NCI-H226 (cell line): ENCODE measurements at places on chromosomes 6 and 20.

DNA sequence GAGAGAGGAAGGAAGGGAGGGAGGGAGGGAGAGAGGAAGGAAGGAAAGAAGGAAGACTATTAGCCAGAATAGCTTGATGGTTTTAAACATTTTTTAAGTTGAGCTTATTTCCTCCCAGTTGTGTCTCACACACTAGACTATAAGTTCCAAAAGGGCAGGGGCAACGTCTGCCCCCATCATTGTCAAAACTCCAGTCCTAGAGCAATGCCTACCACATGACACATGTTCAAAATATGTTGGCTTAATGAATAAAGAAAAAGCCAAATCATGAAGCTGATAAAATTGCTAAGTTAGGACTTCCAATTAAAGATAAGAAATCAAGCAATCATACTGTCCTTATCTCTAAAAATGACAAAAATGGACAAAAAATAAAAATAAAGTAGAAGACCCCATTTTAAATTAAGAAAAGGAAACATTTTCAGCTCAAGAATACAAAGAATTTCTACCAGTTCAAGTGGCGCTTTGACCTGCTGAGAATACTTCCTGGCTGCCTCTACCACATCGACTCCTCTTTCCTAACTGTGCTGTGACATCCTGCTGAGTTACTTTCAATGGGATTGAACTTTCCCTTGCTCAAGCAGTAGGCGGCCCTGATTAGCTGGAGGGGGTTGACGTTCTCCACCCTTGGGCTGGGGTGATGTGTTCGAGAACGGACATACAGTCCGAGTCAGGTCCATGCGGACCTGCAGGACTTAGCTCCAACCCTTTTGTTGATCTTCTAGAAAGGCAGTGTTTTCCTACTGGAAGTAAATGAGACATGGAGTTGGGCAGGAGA lies 283.9 kb upstream of the FOXQ1 start:
- no peak for DNase-seq

DNA sequence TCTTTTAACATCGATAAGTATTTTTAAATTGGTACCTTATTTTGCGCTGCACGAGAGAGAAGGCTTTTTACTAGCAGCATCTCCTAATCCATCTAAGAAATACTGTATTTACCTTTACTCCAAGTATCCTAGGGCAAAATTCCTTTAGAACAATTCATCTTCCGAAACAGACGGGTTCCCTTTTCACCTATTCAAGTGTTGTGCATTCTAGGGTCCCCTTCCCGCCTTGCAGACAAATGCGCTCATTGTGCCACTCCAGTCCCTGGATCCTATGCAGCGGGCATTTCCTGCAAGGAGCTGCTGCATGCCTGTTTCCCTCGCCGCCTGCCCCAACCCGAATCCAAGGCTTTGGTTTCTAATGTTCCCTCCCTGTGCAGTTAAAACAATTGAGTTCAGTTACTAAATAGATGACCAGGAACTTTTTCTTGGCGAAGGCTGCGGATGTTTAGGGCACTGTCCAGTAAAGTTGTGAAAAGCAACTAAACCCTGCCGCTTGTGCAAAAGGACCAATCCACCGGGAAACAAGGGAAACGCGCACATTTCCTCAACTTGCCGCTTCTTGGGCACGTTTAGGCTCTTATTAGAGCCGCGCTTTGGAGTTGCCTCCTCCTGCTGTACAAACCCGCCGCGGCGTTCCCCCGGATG lies 556 bp upstream of the SCAF8 start:
- DNase-seq = no peak

DNA sequence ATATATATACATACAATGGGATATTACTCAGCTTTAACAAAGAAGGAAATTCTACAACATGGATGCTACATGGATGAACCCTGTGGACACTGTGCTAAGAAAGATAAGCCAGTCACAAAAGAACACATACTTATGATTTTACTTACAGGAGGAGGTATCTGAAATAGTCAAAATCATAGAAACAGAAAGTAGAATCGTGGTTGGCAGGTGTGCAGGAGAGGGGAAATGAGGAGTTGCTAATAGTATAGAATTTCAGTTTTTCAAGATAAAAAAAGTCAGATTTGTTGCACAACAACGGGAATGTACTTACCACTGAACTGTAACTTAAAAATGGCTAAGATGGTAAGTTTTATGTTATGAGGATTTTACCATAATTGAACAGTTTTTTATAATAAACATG lies 706.3 kb downstream of the TFAP2A start:
- no peak for DNase-seq

GRCh38 chr6:115618256-115618655 lies 442.4 kb downstream of the FRK start:
- DNase-seq = no peak

DNA sequence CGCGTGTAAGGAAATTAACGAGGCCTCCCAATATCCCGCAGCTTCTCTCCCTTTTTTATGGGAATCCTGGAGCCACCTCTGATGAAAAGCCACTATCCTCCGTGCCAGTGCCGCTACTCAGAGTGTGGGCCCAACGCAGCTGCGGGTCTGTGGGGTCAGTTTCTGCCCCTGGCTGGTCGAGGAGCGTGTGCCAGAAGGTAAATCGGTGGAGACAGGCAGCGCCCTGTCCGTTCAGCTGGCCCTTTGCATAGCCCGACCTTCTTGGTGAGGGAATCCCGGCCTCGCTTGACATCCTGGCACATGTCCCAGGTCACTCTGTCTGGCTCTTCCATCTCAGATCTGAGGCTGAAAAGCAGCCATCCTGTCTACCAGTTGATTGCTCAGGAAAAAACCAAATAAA lies 4.6 kb downstream of the THBS2 start:
- no peak for DNase-seq

DNA sequence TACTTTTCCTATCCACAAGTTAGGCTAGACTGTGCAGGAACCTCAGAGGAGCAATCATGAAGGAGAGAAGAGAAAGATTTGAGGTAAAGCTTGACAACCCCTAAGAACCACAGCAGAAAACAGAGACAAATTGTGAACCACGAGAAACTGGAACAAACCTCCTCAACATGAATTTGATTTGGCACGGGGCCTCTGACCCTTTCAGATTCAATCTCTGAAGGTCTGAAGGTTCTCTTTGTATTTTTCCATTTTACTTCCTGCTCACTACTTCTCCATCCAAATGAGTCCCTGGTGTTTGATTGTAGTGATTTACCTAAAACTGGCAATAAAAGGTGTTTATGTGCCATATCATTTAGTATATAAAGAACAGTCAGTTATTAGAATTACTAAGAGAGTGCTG lies 126.1 kb upstream of the STXBP5 start:
- no peak for DNase-seq

GRCh38 chr20:48584391-48585060 lies 243.3 kb downstream of the PREX1 start:
- no peak for DNase-seq

GRCh38 chr6:113299531-113299930 lies 557.6 kb upstream of the MARCKS start:
- DNase-seq = no peak

DNA sequence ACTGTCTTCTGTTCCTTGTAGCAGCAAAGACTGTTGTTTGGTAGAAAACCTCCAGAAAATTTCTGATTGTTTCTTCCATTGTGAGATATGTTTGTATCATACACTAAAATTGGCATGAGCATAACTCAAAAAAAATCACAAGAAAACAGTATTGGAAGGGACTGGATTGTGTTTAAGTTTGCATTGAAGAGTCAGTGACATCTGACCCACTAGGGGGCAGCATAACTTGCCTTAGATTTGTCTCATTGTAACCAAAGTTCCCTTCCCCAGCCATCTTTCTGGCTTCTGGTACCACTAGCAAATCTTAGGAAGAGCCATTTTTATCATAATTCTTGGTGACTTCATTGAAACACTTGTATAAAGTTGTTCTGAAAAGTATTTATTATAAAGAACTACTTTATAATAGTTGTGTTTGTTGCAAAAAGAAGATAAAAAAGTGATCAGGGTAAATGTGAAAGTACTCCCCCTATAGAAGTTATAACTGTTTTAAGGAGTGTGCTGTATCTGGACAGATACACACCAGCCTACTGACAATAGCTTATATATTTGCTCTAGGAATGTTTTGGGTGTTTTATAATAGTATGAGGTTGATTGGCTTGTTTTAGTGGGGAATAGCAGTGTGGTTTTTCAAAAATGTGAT lies 7.7 kb downstream of the CSTF1 start:
- DNase-seq = peak; percentile 9

GRCh38 chr6:36574679-36575078 lies 19.5 kb upstream of the SRSF3 start:
- DNase-seq = no peak

GRCh38 chr6:40988634-40989033 lies 50.4 kb downstream of the UNC5CL start:
- no peak for DNase-seq

GRCh38 chr20:43961541-43962471 lies 47.2 kb downstream of the TOX2 start:
- DNase-seq = no peak

GRCh38 chr6:170025935-170026750 lies 264.7 kb downstream of the DLL1 start:
- DNase-seq = peak; percentile 6

GRCh38 chr6:66985816-66986215 lies 1278.8 kb upstream of the EYS start:
- no peak for DNase-seq

DNA sequence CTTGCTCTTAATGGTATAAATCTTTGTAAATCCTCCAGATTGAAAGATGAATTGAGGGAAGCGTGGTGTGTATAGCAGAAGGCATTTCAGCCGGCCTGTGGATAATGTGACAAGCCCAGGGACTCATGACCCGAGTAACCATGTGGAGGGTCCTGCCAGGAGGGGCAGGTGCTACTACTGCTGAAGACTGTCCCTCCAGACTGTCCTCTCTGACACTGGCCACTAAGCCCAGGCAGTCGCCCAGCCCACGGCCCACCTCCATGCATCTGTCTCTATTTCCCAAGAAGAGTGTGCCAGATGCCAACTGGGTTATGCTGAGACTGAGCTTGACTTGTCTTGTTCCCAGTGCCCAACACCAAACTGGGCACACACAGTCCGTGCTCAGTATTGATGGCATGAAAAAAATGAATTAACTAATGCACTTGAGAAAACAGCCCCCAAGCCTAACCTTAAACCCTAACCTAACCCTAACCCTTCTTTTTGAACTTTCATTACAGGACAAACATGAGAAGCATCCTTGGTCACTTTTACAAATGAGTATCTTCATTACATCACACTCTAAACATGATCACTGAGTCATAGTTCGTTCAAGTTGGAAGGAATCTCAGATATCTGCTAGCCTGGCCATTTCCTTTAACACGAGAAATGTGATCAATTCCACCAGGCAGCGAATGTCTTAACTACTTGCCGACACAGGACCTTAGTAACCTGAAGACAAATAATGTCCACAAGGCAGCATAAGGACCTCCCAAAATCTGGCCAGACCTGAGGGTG lies 182.2 kb upstream of the RREB1 start:
- no peak for DNase-seq

- DNase-seq = no peak
Observed at GRCh38 chr6:4550227-4550597, 226.0 kb upstream of the CDYL start.

DNA sequence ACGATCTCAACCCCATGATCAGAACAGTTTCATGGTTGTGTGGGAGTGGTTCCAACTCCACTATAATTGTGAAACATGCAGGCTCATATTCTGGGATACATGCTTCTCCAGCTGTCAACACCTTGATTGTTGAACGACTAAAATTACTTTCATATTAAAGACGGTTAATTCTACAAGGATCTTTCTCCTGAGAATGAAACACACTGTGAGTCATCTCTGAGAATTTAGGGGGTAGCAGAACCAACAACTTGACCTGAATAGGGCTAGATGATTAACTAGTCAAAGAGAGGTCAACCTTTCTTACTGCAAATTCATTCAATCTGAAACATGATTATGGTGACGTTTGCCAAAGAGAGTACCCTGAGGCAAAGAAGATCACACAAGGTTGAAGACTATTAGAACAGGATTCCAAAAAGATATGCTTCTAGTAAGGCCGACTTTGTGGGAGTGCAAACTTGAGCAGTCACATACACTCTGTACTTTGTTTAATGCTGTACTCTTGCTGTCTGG lies 175.2 kb upstream of the CITED2 start:
- DNase-seq = peak; percentile 69

- DNase-seq = no peak
Observed at GRCh38 chr6:81978230-81978629, 225.7 kb upstream of the TENT5A start.

DNA sequence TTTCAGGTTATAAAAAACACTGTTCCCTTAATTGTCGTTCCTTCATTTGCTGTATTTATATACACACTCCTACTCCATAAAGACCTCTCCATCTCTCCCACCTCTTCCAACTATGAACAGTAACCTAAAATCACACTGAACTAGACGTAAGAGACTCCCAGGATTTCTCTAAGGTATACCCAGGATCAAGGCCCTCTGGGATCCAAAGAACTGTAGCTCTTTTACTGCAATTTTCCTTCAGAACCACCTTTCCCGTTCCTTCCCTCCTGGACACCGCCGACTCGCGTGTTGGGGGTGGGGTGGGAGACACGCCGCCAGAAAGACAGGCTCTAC lies 680 bp downstream of the LATS1 start:
- no peak for DNase-seq

- peak; percentile 78 for DNase-seq
Observed at GRCh38 chr20:58127701-58128111, 100.7 kb downstream of the ANKRD60 start.

GRCh38 chr6:63504777-63505384 lies 67.4 kb upstream of the LOC128125822 start:
- DNase-seq = no peak

GRCh38 chr6:151005164-151005563 lies 139.7 kb downstream of the MTHFD1L start:
- DNase-seq = no peak

GRCh38 chr6:124757560-124757959 lies 204.7 kb upstream of the RNF217 start:
- no peak for DNase-seq

DNA sequence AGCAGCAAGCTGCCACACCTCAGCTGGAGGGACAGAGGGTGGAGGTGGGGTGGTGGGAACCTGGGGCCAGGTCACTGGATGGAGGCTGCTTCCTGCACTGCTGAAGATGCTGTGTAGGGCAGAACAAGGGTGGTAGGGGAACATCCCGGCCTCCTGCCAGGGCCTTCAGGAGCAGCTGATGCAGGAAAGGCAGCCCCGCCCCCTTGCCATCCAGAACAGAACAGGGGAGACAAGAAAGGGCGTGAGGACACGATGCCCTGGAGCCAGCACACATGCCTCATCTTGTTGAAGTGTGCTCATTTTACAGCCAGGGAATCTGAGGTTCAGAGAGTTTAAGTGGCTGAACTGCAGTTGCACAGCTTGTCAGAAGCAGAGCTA lies 43.1 kb upstream of the PHACTR3 start:
- DNase-seq = no peak

DNA sequence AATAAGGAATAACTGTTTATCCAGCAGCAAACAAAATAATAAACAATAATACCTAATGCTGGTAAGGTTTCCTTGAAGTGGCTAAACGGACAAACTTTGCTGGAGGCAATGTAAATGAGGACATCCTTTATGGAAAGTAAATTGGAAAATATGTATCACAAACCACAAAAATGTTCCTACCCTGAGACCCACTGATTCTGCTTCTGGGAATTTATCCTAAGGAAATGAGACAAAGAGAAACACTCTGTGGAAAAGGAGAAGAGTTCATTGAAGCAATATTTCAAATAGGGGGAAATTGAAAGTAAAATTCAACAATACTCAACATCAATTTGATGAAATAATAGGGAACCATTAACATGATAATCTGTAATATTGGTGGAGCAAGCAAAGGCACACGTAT lies 37.9 kb downstream of the MAFB start:
- DNase-seq = no peak

GRCh38 chr20:63643946-63644345 lies 9.3 kb downstream of the STMN3 start:
- no peak for DNase-seq

- DNase-seq = no peak
Observed at GRCh38 chr6:3288711-3289663, 30.2 kb downstream of the PSMG4 start.
